ENCODE measurements at places on chromosomes 1 and 21.

DNA sequence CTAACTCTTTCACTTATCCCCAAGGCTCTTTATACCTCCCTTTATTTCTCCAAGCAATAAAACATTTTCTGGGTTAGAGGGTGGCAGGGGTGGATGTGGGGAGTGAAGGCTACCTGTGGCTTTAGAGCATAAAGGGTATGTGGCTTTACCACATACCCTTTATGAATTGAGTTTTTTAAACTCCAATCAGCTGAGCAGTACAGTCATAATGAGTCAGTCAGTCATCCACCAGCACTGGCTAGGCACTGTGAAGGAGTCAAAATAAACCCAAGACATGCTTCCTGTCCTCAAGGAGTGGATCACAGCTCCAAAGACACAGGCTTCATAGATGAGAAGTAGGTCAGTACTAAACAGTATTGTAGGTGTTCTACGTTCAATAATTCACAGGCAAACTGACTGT is 2.6 kb upstream of the TDRD10 start:
- no peak for DNase-seq

DNA sequence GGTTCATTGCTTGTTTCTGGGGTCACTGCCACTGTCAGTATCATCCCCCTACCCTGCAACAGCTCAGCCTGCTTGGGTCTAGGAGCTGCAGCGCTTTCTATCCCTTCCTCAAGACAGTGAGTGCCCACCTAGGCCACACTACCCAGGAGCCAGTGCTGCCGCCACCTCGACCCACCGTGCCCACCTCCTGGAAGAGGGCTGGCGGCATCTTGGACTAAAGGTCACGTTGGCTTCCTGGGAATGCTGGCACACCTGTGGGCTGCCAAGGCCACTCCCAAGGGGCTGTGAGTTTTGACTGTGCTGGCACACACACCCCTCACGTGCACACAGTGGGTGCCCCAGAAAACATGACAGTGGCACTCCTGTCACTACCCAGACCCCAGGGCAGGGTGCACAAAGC is 22.1 kb downstream of the CRYAA start:
- DNase-seq = no peak

DNA sequence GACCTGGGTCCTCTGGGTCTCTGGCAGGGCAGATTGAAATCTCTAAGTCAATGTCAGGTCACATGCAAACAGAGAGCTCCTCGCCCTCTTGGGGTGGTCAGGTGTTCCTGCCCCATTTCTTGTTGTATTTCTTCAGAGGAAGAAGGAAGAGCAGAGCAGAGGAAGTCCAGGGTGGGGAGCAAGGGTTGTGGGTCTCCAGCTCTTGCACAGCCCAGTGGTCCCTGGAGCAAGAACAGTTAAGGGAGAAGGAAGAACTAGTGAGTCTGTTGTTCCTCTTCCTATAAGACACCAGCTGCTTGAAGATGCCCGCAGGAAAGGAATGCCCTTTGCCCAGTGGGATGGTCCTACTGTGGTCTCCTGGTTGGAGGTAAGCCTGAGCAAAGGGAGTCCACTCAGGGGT is 26.3 kb downstream of the MYOG start:
- no peak for DNase-seq

DNA sequence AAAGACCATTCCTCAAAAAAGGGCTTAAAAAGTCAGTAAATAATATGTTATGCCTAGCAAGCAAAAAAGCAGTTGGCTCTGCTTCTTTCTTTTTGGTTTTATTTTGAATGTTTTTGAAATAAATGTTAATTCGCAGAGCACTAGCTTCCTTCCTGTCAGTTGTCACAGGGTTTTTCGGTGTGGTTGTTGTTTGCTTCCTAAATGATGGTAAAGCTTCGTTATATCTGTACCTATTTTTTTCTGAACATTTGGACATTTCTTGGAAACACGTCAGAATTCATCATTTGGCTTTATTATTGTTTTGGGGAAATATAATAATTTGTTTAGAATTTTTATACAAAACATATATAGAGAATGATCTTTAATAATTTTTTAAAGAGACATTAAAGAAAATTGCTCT is 351.9 kb upstream of the SGIP1 start:
- DNase-seq = no peak

DNA sequence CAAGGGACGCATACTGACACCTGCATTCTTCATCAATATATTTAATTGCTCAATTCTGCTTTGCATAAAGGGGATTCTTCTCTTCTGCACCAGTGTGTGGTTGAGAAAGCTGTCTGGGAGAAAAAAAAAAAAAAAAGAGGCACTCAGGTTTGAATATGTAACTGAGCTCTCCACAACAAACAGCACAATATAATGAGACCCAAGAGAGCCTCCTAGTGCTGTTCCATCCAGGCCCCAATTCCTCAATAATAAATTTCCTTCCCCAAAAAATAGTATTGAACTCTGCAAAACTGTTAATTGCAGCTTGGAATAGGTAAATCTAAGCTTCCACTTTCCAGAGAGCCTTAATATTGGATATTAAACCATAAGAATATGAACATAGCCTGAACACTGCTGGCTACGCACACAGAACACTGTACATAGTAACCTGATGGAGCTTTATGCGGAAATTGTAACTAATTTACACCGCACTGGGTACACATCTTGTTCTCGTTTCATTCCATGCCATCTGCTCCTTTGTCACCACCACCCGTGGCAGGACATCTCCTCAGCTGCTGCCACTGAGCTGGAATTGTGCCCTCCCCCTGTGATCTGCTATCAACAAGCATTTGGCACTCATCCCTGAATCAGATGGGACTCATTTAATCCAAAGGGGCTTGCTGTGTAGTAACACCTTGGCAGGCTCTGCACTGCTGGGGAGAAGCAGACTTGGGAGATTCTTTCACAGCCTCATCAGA is 272.0 kb downstream of the HHIPL2 start:
- no peak for DNase-seq

- no peak for DNase-seq
These were observed 38.9 kb upstream of the H6PD start for GRCh38 chr1:9195651-9196050.

DNA sequence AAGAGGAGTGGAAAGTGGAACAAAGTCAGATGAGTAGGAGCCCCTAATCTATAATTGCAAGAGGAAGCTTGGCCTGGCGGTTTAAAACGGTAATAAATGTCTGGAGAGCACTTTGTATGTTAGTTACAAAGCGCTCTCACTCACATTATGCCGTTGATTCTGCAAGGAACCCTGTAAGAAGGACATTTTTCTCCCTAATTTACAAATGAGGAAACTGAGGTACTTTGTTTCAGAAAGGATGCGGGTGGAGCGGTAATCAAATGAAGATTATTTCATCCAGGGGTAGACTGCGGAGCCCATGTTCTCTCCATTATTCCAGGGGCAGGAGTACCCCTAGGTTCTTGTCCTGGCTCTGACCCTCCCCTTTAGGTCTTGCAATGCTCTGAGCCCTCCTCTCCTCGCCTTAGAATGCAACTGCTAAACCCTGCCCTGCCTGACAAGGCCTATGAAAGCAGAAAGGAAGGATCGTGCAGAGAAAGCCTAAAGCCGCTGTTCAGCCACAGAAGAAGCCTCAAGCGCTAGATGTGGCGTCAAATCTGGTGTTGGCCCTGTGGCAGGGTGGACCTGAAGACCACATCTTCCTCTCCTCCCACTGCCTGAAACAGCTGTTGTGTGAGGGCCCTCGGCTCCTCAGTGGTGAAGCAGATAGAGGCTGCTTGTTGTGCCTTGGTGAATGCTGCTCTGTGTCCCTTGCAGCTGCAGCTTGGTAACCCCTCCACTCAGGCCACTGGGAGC is 588 bp upstream of the PACC1 start:
- no peak for DNase-seq

DNA sequence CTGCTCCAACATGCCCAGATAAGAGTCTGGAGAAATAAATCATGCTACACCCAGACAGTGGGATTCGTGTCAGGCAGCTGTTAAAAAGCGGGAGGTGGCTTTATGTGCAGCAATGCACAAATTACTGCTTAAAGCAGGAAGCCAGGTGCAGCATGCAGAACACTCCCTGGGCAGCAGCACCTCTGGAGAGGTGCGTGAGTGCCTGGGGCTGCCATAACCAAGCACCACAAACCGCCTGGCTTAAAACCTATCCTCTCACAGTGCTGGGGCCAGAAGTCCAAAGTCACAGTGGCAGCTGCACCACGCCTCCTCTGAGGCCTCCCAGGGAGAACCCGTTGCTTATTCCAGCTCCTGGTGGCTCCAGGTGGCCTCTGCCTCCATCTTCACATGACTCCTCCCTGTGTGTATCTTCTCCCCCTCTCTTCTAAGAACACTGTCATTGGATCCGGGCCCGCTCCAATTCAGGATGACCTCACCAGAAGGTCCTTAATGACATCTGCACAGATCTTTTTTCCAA is 115.6 kb downstream of the SIK1 start:
- peak; percentile 59 for DNase-seq

DNA sequence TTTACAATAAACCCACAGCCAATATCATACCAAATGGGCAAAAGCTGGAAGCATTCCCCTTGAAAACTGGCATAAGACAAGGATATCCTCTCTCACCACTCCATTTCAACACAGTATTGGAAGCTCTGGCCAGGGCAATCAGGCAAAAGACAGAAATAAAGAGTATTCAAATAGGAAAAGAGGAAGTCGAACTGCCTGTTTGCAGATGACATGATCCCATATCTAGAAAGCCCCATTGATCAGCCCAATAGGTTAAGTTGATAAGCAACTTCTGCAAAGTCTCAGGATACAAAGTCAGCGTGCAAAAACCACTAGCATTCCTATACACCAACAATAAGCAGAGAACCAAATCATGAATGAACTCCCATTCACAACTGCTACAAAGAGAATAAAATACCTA is 235.5 kb downstream of the DPYD start:
- DNase-seq = no peak

- DNase-seq = no peak
These were observed 176.1 kb upstream of the CSF3R start for GRCh38 chr1:36658838-36659237.

DNA sequence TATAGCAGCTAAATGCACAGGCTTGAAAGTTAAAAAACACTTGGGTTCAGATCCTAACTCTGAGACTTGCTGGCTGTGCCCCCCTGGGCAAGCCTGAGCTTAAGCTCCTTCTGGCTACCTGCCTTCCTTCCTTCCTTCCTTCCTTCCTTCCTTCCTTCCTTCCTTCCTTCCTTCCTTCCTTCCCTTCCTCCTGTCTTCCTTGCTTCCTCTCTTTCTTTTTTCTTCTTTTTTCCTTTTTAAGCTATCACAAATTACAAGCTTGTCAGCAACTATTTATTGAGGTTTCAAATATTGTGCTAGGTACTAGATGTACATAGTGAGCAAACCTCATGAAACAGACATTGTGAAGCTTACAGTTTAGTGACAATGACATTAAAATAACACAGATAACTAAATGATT is 15.1 kb downstream of the SGIP1 start:
- no peak for DNase-seq

DNA sequence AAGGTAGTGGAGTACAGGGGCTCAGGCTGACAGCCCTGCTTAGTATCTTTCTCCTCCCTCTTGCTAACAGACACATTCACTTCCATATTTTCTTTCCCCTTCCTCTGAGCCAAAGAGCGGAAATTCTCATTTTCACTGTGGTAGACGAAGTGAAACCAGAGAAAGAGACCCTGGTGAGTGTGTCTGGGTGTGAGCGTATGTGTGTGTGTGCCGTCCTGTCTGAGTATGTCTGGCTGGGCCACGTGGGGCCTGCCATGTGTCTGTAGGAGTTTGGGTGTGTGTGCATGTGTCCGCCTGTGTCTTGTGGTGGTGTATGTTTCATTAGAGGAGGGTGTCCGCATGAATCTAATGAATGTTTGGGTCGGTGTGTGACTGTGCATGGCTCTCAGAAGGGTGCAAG is 1.7 kb downstream of the COL8A2 start:
- DNase-seq = no peak

DNA sequence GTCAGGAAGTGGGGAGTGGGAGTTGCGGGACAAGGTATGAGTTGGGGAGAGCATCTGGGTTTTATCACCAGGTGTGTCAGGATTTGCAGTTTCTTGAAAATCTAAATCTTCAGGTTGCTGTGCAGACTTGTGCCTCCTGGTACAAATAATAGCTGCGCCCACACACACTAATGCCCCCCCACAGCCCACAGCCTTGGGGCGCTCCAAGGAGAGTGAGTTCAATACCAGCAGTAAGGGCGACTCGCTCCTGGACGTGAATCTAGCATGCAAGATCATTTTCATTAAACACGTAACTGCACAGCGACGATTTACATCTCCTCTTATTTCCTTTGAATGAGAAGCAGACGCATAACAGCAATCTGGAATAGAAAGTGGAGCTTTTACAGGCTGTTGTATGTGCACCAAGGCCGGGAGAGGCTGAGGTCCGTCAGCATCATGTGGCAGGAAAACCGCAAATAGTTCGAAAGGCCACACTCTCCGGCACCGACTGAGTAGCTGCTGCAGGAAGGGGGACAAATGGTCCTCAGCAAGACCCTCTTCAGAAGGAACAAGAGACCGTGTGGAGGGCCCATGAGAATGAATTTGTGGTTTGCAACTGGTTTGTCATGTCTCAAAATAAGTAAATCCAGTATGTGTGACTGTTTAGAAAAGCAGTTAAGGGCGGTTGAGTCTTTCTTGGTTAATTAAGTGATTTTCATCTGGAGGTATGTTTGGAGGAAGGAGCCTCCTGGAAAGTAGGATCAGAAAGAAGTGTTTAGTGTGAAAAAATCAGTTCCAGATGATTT is 439.5 kb downstream of the SMYD3 start:
- DNase-seq = no peak

- DNase-seq = no peak
These were observed 172.8 kb downstream of the PTGER3 start for GRCh38 chr1:70874818-70875217.

GRCh38 chr1:69492286-69492685 is 75.4 kb upstream of the LRRC7 start:
- DNase-seq = no peak

- DNase-seq = no peak
These were observed 9.6 kb upstream of the ECE1 start for GRCh38 chr1:21299780-21300395.

GRCh38 chr1:154154534-154155191 is at the start of gene NUP210L:
TSS of gene NUP210L (minus strand) at chr1:154155073.
- no peak for DNase-seq

DNA sequence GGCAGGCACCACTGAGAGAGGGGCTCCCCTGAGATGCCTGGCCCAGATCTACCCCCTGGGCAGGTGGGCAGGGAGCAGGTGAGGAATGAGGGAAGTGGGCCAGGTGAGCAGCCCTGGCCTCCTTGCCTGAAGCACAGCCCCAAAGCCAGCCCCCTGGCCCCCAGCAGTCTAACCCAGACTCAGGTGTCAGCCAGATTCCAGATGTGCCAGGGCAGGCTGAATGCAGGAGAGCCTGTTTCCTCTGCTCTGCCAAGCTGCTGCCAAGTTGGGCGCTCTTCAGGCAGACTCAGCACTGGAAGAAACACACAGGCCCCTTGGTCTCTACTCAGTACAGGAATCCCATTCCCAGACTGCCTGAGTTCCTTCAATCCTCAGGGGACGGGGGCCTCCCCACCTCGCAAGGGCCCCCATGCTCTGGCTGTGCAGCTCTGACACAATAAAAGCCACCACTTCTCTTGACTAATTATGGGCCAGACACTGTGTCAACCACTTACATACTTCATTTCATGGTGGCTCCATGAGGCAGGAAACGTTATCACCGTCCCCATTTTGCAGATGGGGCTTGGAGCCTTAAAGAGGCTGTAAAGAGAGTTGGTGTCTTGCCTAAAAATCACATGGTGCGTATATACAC is 20.4 kb downstream of the ARHGEF19 start:
- DNase-seq = no peak

GRCh38 chr1:216832192-216832591 is 109.0 kb upstream of the ESRRG start:
- DNase-seq = no peak

All from HuH-7.5 (cell line).